ENCODE measurements at places on chromosomes 16 and 17.

GRCh38 chr17:68397108-68397536 lies 60.2 kb downstream of the WIPI1 start:
- DNase-seq, result no peak

DNA sequence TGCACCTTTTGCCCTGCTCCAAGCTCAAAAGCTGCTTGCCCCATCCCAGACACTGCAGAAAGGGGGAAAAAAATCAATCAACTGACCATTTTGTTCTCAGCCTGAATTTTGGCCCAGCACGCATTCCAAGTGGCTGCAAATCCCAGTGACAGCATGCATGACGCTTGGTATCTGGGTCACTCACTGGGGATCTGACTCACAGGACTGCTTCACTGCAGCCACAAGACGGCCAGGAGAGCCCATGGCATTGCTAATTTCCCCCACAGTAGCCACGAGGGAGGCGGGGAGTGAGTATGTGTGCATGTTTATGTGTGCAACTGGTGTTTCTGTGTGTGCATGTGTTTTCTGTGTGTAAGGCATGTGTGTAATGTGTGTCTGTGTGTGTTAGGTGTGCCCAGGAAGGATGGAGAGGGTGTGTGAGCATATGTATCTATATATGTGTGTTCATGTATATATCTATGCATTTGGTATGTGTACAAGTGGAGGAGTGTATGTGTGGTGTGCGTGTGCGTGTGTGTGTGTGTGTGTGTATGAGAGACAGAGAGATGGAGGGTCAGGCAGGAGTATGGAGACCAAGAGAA lies 33.8 kb downstream of the SDK2 start:
- DNase-seq, result no peak

DNA sequence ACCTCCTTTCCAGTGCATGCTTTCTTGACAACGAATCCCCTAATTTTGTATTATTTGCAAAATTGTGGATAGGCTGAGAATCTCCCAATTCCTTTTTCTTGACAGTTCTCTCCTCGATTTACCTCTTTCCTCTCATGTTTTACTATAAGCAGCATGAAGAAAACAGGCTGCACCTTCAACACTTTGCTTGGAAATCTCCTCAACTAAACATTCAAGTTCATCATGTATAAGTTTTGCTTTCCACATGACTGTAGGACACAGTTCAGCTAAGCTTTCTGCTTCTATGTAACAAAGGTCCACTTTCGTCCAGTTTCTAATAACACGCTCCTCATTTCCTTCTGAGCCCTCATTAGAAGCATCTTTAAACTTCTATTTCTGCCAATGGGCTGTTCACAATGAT lies 199.0 kb upstream of the NLRP1 start:
- DNase-seq, result no peak

- DNase-seq, result no peak
Measured at GRCh38 chr16:8589900-8590688, at the start of gene TMEM114. Gene TMEM114, minus strand, starts transcription at chr16:8590511. Its CDS starts 673 bp downstream, at chr16:8589838.

DNA sequence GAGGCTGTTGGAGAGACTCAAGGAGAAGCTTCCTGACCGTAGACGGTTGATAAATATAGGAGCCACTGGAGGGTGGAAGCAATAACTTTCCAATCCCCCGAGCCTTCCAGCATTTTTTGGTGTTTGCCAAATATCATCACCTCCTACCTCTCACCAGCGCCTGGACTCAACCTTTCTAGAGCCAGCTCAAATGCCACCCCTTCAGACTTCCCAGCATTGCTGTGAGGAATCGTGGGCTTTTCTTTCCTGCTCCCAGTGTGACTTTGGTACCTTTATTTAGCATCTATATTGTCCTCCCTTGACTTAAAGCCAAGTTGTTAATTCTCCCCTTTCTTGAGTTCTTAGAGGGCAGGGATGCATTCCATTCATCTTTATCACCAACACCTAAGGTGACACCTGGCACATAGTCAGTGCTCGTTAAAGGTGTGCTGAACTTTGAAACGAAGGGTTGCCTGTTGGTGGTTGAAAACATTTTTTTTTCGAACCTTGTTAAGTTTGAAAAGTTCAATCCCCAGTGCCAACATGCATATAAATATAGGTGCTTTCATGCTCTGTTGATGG lies 35.3 kb upstream of the CCR7 start:
- no peak for DNase-seq

DNA sequence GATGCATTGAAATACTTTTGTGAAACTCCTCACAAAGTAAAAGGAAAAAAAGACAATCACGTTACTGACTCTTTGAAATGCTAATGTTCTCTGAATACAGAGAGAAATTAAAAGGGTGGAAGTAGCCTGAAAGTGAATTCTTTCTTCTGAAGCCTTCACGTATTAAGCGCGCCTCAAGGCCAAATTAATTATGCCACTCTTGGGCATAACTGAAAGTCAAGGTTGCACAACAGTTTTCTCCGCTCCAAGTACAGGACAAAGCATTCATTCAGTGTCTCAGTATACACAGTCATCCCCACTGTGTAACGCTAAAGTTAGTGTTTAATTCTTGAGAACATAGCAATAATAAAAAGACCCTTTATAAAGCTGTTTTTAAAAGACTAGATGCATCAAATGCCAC lies 21.5 kb downstream of the PARN start:
- no peak for DNase-seq
